T-cell (primary cell): ENCODE measurements at places on chromosomes 1 and 21.

DNA sequence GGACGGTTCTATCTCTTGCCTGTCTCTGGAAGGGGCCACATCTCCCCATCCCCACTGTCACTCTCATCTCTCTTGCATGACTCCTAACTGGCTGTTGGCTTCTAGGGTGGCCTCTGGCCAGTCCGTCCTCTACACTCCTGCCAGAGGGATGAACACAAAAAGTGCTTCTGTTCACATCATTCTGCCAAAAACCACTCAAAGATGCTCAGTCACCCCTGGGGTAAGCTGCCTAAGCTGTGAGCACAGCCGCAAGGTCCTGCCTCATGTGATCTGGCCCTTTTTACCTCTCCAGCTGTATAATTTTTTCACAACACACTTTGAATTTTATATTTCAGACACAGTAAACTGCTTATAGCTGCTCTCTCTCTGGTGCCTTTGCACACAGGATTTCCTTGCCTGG is 97.6 kb upstream of the CD34 start:
- no peak for DNase-seq

- DNase-seq, result no peak
These were observed 6.1 kb upstream of the C4BPA start for GRCh38 chr1:207097871-207098324.

GRCh38 chr1:58282623-58283387 is 263.7 kb downstream of the OMA1 start:
- DNase-seq, result no peak

DNA sequence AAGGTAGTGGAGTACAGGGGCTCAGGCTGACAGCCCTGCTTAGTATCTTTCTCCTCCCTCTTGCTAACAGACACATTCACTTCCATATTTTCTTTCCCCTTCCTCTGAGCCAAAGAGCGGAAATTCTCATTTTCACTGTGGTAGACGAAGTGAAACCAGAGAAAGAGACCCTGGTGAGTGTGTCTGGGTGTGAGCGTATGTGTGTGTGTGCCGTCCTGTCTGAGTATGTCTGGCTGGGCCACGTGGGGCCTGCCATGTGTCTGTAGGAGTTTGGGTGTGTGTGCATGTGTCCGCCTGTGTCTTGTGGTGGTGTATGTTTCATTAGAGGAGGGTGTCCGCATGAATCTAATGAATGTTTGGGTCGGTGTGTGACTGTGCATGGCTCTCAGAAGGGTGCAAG is 1.7 kb downstream of the COL8A2 start:
- no peak for DNase-seq

DNA sequence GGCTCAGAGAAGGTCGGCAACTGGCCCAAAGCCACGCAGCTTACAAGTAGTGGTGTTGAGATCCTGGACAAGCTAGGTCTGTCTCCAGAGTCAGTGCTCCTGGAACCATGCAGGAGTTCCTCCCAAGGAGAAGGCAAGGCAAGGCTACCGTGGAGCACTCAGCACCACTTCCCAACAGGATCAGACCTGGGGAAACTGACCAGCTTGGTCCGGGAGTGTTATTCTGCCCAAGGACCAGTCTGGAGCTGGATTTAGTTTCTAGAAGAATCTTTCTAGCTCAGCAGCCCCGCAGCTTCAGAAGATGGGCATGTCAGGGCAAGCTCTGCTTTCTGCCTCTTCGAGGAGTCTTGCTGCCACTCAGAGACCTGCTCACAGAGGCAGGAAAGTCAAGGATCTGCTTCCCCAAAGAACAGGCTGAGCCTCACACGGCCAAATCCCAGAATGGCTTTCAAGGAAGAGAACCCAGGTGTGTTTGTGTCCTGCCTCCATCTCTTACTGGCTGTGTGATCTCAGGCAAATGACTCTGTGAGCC is 302.8 kb downstream of the MATN1 start:
- peak; percentile 17 for DNase-seq
